ENCODE measurements at places on chromosomes 16 and 17.

DNA sequence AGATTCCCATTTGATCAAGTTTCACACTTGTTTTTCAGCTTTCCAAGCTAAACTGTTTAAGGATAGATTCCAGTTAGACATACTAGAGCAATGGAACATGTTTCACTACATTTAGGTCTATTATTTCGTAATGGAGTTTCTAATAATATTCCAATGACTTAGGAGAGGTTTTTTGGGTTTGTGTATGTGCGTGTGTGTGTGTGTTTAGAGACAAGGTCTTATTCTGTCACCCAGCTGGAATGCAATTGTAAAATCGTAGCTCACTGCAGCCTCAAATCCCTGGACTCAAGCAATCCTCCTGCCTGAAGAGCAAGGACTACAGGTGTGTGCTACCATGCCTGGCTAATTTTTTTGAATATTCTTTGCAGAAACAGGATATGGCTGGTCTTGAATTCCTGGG lies 426.3 kb downstream of the ZFHX3 start:
- no peak for DNase-seq

- no peak for DNase-seq
Observed at GRCh38 chr16:26787924-26788323, 278.8 kb upstream of the C16orf82 start.

DNA sequence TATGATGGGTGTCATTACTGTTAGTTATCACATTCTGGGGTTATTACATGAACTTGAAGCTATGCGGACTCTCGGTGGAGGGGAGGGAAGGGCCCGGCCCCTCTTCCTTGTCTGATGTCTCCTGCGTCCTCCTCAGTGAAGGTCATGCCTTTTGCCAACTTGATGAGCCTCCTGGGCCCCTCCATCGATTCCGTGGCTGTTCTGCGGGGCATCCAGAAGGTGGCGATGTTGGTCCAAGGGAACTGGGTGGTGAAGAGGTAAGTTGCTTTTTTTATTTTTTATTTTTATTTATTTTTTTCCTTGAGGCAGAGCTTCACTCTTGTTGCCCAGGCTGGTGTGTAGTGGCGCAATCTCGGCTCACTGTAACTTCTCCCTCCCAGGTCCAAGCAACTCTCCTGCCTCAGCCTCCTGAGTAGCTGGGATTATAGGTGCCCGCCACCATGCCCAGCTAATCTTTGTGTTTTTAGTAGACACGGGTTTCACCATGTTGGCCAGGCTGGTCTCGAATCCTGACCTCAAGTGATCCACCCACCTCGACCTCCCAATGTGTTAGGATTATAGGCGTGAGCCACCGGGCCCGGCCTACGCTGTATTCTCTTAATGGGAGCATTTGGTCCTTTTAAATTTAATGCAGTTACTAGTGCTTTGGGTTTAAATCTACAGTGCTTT lies 21.6 kb downstream of the POLR3E start:
- DNase-seq: no peak

DNA sequence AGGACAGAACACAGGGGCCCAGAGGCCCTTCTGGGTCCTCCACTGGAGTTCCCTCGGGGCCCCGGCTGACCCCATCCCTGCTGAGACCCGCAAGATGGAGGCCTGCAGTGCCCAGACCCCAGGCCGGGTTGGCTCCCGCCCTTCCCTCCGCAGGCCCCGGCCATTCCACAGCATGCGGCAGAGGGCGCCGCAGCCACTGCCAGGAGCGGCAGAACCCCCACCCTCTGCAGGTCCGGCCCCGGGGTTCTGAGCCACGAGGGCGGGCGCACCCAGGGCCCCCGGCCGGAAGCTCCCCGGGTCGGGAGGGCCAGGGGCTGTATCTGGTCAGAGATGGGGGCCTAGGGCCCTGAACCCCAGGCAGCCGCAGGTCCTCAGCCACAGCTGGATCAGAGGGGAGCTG lies 2.4 kb upstream of the PERCC1 start:
- DNase-seq: no peak

- DNase-seq: no peak
Observed at GRCh38 chr17:16919663-16920627, 52.0 kb downstream of the TNFRSF13B start.

DNA sequence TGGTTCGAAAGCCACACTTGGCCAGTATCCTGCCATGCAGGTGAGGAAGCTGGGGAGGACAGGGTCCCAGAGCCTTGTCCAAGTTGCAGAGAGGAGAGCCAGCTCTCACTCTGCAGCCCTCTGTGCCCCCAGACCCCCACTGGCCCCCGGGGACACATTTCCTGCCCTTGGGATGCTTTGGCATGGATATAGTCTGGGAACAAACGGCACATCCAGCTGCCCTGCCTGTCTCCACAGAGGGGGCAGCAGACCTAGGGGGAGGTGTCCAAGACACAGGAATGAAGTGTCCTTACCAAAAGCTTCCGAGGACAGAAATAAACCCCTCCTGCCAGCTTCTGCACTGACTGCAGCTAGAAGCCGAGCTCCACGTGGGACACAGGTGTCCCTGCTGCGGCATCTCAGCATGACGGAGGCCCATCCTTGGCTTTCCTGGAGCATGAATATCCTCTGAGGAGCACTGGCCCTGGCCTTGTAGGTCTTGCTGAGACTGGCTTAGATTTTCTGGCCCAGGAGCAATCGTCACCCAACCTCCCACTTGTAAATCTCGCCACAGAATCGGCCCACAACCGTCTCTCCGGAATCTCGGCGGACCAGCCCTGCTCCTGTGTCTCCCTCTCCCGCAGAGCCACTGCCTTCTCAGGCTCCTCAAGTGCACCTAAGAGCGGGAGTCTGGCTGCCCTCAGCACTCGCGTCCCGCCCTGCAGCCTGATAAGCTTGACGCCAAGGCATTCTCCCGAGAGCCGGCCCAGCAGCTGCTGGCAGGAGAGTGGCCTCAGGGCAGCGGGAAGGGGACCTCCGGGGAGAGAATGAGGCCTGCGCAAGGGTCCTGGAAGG lies 1.1 kb upstream of the CAPN15 start:
- DNase-seq: no peak

- no peak for DNase-seq
Observed at GRCh38 chr16:78993346-78993745, 607.2 kb downstream of the MAF start.

DNA sequence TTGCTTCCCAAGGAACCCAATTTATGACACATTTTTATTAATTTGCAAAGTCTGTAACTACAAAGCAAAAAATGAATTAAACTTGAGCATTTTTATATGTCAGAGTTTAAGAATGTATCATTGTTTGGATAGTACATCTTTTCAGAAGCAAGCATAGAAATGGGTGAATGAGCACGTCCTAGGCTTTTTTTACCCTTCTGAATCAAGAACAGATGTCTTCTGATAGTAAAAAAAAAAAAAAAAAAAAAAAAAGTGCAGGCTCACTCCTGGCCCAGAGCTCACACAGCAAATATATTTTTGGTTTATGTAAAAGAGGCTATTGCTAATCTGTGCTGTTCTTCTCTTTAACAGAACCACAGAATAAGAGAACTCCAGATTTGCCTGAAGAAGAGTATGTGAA lies 6.3 kb downstream of the TERF2IP start:
- no peak for DNase-seq

GRCh38 chr16:22217890-22218730 lies 12.0 kb downstream of the EEF2K start:
- DNase-seq: no peak

DNA sequence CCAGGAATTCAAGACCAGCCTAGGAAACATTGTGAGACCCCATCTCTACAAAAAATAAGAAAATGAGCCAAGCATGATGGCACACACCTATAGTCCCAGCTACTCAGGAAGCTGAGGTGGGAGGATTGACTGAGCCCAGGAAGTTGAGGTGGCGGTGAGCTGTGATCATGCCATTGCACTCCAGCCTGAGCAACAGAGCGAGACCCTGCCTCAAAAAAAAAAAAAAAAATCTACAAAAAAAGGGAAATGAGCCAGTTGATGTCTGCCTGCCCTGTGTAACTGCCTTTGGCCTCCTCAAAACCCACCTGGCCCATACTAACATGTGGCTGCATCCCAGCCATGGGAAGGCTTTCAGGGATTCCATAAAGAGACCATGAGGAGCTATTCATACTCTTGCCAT lies 4.5 kb downstream of the RANBP10 start:
- DNase-seq: no peak

DNA sequence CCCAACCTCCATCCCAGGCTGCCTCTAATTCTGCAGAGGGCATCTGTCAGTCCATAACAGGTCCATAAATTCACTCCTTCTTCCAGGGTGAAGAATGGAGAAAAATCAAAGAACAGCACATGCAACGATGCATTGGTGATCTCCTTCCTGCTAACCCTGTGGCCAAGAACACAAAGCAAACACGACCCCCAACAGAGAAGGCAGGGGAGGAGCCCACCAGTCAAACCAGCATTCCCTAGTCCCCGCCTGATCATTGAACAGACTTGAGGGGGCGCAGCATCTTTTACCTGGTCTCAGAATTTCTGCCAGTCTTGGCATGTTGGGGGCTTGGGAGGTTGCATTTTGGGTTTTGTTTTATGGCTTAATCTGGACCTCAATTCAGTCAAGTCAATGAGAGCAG lies 476.0 kb downstream of the SLC39A11 start:
- no peak for DNase-seq

GRCh38 chr17:64679710-64680216 lies 17.7 kb upstream of the SMURF2 start:
- DNase-seq: peak; percentile 70

DNA sequence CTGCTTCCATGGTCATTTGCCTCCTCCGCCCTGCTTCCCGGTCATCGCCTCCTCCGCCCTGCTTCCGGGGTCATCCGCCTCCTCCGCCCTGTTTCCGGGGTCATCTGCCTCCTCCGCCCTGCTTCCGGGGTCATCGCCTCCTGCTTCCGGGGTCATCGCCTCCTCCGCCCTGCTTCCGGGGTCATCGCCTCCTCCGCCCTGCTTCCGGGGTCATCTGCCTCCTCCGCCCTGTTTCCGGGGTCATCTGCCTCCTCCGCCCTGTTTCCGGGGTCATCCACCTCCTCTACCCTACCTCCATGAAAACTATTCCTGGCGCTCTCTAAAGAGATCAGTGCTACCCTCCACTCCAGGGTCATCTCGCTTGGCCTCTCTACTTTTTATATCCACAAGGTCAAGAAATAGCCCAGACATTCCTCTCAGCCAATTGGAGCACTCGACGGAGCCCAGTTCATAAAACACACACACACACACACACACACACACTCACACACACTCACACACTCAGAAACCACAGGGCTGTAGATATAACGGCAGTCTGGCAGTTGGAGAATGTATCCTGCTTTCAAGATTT lies 44.8 kb downstream of the TRARG1 start:
- DNase-seq: no peak

DNA sequence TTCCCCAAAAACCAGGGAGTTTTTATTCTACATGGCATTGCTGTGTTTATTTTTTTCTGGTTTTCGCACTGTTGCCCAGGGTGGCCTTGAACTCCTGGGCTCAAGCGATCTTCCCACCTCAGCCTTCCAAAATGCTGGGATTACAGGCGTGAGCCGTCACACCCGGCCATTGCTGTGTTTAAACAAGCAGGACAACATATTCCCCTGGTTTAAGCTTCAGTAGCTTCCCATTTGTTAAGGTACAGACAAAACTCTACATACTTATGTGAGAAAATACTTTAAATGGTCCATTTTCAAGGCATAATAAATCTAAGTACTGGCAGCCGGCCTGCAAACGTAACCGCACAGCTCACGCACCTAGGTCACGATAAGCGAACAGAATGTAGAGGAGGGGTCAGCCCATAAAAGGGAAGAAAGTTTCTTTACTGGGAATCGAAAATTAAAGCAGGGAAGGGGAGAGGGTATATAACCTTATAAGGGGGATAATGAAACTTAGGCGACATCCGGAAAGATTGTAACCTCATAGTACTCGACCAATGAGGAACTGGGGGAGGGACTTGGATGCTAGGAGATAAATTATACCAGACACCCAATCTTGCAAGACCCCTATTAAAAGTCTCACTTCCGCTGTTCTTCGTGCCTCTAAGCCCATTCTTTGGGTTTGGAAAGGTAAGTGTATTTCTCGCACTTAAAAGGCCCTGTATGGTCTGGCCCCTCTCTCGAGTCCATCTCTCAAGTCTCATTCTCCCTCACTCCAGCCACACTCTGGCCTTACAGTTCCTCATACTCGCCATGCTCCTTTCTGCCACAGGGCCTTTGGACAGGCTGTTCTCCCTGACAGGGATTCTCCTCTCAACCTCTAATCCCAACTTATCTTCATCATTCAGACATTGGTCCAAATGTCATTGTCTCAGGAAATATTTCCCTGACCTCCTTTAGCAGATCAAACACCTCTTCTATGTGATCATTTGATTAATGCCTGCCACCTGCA lies 59.2 kb downstream of the TEX14 start:
- DNase-seq: no peak

- no peak for DNase-seq
Observed at GRCh38 chr17:17119533-17119932, 77.3 kb downstream of the MPRIP start.

- DNase-seq: no peak
Observed at GRCh38 chr16:1474082-1474795, 589 bp downstream of the CLCN7 start.

GRCh38 chr16:1290063-1290501 lies 19.4 kb upstream of the UBE2I start:
- no peak for DNase-seq

DNA sequence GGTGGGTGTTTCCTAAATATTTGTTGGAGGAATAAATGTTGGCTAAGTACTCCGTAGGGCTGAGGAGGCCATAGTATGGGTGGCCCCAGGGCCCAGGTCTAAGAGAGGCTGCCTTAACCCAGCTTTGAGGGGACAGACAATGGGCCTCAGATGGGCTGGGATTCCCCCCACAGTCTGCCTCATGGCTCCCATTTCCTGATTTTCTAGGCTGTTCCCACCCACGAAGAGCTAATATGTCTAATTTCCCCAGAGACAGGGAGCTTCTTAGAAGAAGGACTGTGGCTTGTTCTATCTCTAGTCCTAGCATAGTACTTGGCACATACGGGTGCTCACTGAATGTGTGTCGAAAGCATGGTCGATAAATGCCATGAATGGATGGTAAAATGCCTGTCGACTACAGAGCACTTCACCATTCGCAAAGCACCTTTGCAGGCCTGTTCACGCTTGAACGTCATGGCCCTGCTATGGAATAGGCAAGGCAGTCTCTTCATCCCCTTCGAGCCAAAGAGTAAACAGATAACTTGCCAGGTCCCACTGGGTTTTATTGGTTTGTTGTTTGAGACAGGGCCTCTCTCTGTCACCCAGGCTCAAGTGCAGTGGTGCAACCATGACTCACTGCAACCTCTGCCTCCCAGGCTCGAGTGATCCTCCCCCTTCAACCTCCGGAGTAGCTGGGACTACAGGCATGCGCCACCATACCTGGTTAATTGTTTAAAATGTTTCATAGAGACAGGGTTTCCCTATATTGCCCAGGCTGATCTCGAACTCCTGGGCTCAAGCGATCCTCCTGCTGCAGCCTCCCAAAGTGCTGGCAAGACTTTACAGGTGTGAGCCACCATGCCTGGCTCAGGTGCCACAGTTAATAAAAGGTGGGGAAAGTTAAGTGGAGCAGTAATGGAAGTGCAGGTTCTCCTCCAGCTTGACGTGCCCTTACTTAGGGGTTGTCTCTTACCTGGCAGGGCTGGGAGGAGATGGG lies 9.7 kb downstream of the CHAD start:
- DNase-seq: no peak

GRCh38 chr17:82301916-82302567 lies 15.4 kb downstream of the CD7 start:
- DNase-seq: no peak

All from left hindlimb (tissue), 1 donor.